Panc1 (cell line): ENCODE measurements at places on chromosomes 6 and 20. TPM values are rescaled to one million over a fixed set of nuclear protein-coding genes. Genes with fewer than 3 reads are reported as not detected.

- no peak for DNase-seq
These were observed 679 bp upstream of the PPDPF start for GRCh38 chr20:63519668-63520503.

DNA sequence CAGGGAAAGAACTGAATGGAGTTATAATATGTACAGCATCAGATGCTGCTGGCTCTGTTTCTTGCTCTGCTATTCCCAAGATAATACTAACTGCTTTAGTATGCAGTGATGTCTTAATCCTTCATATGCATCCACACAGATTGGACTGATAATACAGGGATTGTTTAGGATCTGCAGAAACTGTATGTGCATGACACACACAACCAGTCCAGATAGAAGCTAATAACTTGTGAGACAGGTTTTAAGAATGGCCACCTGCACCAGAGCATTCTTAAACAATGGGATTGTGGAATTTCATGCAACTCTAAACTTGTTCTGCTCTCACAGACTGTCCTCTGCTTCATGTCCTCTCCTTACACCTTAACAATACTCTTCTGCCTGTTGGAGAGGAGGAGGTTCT is 90.9 kb downstream of the SPTLC3 start:
- no peak for DNase-seq

- no peak for DNase-seq
These were observed 38.2 kb downstream of the DZANK1 start for GRCh38 chr20:18428490-18429173.

DNA sequence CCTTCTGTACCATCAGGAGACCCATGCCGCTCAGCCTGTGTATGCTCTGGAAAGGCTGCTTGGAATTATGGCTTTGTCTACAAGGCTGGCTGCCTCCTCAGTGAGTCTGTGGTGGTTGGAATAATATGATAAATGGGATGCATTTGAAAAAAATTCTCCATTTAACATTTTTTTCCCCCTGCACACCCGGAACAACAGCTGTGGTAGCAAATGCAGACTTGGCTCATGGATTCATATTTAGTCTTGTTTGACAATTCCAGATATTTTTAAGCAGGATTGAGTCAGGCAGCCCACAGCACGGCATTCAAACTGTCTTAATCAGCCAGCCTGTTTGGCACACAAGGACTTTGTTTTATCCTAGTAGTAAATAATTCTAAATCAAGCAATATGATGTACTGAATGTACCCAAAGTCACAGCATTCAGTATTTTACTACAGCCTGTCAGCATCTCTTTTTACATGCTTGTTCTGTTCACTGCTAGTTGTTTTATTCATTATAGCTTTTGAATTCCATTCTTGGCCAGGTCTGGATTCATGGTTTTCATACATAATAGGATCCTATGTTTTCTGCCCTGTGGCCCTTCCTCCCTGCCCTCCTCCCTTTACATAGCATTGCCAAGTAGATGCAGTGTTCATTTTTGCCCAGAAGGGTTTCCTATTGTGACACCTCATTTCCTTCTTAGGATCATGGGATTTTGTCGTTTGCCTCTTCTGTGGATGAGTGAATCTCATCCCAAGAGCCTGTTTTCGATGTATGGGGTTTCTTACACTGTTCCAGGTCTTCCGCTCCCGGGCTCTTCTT is 68.1 kb downstream of the LRRC1 start:
- DNase-seq, result no peak

GRCh38 chr6:142900227-142900971 is 44.6 kb downstream of the HIVEP2 start:
- no peak for DNase-seq

- DNase-seq, result no peak
These were observed 42.3 kb downstream of the STK38 start for GRCh38 chr6:36504982-36505381.

The UBE2C gene
- total RNA-seq, result 173 TPM

The PGM3 gene
- 55.2 TPM for total RNA-seq

GRCh38 chr6:21521276-21521675 is 72.3 kb upstream of the SOX4 start:
- no peak for DNase-seq

GRCh38 chr20:272718-273117 is 15.2 kb downstream of the DEFB132 start:
- no peak for DNase-seq

The RBBP9 gene
- 11.1 TPM for total RNA-seq

The PHF3 gene
- total RNA-seq, result 40.0 TPM

DNA sequence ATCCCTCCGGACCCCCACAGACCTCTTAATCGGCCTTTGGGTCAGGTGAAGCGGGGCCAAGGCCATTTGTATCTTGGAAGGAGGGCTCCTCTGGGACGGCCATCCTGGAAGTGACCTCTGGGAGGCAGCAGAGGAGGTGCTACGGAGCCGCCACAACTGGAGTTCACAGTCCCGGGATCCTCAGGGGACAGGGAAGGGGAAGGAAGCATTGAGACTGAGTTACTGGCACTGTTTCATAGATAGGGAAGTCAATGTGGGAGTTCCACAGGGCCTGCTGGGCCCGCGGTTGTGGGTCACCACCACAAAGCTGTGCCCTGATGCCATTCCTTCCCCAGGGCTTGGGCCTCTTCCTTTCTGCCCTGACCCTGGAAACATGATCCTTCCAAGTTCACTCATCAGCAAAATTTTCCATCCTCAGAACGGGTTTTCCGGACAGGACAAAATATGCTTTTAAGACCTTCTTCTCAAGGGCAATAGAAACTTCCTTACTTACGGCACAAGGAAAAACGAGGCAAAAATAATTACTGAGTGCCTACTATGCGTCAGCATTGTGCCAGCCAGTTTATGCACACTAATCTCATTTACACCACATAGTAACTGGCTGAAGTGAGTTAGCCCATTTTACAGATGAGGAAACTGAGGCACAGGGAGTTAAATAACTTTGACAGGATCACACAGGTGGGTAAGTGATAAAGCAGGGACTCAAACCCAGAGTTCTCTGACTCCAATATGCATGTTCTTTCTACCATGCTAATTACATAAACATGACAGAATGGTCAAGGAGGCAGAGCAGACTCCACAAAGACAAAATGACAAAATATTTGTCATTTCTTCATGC is 143.8 kb downstream of the UNC5CL start:
- no peak for DNase-seq

- DNase-seq, result no peak
These were observed 28.4 kb downstream of the COL19A1 start for GRCh38 chr6:69894578-69895347.

- DNase-seq, result no peak
These were observed 706.8 kb downstream of the CD109 start for GRCh38 chr6:74402781-74403180.

The CST7 gene
- total RNA-seq, result not detected

The TP53TG5 gene
- total RNA-seq, result not detected

- no peak for DNase-seq
These were observed 4.8 kb upstream of the EMILIN3 start for GRCh38 chr20:41371371-41371770.

The FAM162B gene
- total RNA-seq, result not detected

- no peak for DNase-seq
These were observed 92.2 kb upstream of the CNKSR3 start for GRCh38 chr6:154602708-154603107.

DNA sequence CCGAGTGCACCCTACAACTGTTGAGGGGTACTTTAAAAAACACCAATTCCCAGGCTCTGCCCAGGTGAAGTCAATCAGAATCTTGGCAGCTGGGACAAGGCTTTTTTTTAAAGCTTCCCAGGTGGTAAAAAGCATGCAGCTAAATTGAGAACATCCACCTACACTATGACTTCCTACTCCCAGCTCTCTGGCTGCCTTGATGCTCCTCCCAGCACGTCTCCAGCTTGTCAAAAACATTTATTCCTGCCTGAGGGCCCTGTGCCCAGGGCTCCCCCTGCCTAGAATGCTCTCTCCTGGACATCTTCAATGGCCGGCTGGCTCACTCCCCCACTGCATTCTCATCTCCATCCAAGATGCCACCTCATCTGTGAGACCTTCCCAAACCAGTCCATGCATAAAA is 9.9 kb downstream of the ZBTB24 start:
- no peak for DNase-seq

The MEP1A gene
- not detected for total RNA-seq

DNA sequence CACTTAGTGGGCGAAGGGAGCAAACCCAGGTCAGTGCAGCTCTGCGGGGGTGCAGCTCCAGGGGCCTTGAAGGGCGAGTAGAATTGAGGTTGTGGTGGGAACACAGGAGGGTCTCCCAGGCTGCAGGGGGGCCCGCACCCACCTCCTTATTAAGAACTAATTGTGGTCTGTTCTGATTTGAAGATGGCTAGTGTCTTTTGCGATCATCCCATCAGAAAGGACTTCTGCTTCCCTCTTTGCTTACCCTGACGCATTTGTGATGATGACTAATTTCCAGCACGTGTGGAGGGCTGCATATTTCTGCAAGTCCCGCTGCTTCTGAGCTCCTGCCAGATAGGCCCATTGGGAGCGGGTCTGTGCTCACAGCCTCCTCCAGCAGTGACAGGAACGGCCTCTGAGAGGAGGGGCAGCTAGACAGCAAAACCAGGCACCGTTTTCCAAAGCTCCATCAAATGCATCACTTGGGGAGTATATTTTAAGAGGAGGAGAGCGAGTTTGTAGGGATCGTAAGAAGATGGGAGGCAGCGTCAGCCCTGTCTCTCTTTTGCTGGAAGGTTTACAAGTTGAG is 268.9 kb downstream of the CDH4 start:
- DNase-seq, result no peak

DNA sequence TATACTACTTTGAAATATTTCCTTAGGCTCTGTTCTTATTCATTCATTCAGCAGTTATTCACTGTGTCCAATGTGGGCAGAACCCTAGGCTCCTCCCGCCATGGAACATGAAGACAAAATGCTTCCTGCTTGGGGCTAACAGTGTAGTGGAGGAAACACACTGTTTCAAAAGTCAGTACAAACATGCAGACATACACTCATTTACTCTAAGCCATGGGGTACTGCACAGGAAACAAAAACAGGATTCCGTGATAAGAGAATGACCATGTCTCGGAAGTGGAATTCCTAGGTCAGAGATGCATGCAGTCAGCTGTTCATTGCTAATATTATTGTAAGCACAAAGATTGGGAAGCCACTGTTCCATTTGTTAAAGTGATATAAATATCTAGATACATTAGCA is 18.4 kb upstream of the FAM209A start:
- no peak for DNase-seq

DNA sequence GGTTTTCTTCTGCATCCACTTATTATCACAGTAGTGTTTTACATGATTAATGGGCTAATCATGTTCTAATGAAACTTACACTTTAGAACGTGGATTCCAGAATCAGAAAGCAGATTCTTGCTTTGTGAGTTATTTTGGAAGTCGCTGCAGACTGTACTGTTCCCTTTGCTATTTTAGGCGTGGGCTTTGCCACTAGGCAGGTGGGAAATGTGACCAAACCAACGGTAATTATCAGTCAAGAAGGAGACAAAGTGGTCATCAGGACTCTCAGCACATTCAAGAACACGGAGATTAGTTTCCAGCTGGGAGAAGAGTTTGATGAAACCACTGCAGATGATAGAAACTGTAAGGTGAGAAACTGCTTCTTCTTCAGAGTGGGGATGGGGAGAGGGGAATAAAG is 598 bp downstream of the FABP7 start:
- no peak for DNase-seq

GRCh38 chr6:48619771-48620170 is 508.8 kb upstream of the PTCHD4 start:
- DNase-seq, result no peak

The CST4 gene
- total RNA-seq, result not detected

The FBXO30 gene
- total RNA-seq, result 9.5 TPM

GRCh38 chr6:24743265-24743943 is 24.4 kb upstream of the C6orf62 start:
- peak; percentile 73 for DNase-seq
